Immature natural killer cell (primary cell): ENCODE measurements at places on chromosomes 12 and 14.
A peak's percentile ranks its signal among the peaks of the same experiment; 100 is the strongest.

DNA sequence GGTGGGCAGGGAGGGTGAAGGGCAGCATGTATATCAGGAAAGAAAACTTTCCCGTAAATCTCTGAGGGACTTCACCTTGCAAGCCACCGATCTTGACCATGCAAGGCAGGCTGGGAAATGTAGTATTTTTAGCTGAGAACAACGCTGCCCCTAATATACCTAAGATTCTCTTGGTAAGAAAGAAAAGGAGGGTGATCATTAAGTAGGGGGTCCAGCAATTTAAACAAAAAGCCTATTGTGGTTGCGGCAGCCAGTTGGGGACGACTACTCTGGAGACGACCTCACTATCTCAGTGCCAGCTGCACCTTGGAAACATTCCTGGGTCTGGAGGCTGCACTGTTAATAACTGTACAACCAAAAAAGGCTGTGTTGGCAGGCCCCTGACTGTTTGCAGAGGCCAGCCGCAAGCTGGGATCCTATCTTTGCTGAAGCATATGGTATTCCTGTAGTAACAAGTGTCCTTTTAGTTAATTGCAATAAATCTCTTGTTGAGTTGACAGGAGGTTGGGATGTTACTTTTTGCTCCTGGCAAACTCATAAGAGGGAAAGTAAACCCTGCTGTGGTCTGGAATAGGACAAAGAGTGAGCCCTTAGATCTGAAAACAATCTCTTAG, 6.4 kb downstream of the APOLD1 start:
- DNase-seq, result no peak

DNA sequence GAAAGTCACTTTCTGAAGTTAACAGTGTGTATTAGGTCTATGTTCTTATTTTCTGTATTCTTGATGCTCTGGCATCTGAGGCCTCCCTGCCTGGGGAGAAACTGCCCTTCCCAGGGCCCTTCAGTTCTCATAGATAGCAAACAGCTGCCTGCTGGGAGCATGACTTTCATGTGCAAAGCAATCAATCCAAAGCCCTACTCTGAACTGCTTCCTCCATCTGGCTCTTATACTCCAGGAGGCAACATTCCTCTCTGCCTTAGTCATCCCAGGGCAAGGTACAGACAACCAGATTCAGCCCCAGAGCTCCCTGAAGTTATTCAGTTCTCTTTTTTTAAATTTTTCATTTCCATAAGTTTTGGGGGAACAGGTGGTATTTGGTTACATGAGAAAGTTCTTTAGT, 41.7 kb upstream of the RIN3 start:
- DNase-seq, result no peak

DNA sequence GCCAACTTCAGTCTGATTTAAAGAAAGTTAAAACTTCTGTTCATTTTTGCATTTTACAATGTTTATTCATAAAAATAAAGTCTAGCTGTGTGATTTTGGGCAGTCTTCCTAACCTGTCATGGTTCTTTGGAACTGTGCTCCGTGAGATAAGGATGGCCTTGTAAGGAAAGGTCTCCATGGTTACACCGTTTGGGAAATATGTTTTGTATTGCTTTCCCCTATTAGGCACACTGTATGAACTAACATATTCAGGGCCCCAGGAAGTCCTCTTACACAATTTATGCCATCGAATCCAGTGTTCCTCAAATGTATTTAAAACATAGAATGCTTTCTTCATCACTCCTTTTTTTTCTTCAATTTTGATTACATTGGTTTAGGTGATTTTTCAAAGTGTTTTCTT, 54.5 kb downstream of the APAF1 start:
- DNase-seq, result no peak

DNA sequence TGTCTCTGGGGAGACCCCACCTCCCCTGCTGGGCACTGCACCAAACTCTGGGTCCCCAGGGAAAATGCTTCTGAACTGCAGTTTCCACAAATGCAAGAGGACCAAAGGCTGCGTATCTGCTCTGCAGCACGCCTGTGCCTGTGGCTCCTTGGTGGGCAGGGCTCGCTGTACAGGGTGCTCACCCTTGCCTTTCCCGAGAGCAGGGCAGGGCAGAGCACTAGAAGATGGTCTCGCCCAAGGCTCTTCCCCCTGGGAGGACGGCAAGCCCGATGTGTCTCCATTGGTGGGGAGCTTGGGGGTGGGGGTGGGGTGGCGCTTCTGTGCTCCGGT, 175.3 kb upstream of the RTL1 start:
- no peak for DNase-seq

DNA sequence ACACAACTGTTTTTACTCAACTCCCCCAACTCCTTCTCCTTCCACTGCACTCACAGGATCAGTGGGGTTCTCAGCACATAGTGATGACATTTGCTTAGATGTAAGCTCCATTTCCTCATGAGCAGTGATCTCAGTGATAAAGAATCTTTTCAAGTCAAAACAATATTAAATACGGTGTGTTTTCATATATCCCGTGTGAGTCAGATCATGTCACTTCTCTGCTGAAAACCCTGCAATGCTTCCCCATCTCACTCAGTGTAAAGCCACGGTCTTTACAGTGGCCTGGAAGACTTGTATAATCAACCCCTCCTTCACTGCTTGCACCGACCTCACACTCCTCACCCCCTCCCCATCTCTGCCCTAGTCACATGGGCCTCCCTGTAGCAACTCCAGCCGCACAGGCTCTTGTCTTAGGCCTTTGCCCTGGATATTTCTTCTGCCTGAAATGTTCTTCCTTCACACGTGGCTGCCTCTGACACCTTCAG, 149.7 kb upstream of the ARHGAP5 start:
- no peak for DNase-seq

GRCh38 chr12:34394211-34395055, 372.1 kb downstream of the ALG10 start:
- no peak for DNase-seq

GRCh38 chr14:68336165-68336564, 456.7 kb downstream of the ZFP36L1 start:
- DNase-seq, result no peak

GRCh38 chr12:22527999-22528398, 16.3 kb downstream of the C2CD5 start:
- DNase-seq, result no peak

- no peak for DNase-seq
These were observed 37.3 kb upstream of the DIP2B start for GRCh38 chr12:50467439-50467838.

DNA sequence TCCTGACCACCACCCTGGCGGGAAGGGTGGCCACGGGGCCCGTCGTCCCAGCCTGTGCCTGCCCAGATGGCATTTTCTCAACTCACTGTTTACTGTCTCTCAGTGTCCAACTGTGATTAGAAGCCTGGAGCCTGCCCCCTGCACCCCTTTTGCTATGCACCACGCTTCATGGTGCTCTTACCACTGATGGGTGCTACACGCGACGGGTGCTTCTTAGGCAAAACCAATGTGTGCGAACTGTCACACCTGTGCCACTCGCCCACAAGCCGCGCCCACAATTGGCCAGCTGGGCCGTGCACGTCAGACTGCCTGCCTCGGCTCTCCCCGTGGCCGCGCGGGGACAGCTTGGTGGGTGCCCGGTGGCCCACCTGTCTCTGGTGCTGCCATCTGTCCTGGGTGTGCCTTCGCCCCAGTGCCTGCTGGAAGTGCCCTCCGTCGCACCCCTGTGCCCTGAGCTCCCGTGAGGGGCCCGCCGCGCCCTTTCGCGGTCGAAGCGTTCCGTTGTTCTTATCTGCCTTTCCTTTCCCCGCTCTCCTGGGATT, 15.1 kb upstream of the AMN start:
- DNase-seq, result no peak

- DNase-seq, result no peak
These were observed 445.2 kb upstream of the ATP2B1 start for GRCh38 chr12:90153827-90154226.

DNA sequence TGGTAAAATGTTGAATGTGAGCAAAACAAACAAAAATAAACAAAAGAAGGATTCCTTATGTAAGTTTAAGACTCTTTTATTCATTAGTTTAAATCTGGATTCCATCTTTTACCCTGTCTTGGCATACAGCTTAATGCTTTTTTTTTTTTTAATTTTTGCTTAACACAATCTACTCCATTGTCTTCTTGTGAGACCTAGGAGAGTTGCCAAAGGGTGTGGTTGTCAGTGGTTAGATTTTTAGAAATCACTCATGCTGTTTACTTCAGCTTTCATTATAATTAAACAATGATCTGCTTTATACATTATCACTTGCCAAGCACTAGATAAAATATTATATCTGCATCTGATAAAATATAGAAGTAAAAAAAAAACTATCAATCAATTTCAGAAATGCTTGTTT, 77.7 kb upstream of the KITLG start:
- no peak for DNase-seq

GRCh38 chr12:109115404-109115757, 1.0 kb upstream of the ACACB start:
- no peak for DNase-seq

- no peak for DNase-seq
These were observed 14.7 kb upstream of the KRT86 start for GRCh38 chr12:52259657-52260243.

DNA sequence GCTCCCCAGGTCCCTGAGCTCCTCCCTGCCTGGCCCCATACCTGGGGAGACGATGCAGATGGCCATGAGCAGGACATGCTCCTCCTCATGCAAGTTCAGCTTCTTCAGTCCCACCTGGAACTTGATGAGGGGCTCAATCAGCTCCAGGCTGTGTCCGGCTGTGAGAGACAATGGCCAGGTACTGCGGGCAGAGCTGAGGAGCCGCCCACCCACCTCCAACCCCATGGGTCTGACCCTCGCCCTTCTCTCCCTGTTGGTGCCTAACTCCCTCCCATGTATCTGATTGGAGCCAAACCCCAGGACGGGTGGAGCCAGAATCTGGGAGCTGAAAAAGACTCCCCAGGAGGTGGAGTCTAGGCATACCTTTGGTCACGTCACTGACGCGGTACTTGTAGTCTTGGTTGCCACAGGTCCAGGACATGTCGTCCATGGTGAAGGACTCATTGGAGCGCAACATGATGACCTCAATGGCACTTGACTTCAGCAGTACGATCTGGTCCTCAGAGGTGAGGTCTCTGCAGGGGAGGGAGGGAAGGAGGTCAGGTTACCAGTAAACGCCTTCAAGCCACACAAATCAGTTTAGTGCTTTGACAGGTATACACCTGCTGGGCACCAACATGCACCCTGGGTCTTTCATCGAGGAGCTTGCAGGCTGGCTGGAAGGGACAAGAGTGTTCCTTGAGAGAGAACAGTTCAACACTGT, 26.7 kb upstream of the HDAC7 start:
- DNase-seq, result no peak

DNA sequence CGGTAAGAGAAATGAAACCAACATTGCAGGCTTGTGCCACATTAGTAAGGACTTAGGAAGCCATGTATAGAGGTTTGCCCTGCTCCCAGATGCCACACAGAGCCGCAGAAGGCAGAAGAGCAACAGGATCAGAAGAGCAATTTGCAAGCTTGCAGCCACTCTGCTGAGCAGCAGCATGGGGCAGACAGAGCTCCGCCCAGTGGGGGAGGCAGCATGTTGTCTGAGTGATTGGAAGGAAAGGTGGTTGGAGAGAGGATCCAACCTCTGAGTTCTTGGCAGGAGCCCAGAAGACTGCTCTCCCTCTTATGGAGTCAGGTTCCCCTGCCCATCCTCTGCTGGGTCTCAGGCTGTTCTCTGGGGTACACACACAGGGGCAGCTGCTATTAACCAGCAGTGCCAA, 2.3 kb upstream of the KRT6A start:
- no peak for DNase-seq

DNA sequence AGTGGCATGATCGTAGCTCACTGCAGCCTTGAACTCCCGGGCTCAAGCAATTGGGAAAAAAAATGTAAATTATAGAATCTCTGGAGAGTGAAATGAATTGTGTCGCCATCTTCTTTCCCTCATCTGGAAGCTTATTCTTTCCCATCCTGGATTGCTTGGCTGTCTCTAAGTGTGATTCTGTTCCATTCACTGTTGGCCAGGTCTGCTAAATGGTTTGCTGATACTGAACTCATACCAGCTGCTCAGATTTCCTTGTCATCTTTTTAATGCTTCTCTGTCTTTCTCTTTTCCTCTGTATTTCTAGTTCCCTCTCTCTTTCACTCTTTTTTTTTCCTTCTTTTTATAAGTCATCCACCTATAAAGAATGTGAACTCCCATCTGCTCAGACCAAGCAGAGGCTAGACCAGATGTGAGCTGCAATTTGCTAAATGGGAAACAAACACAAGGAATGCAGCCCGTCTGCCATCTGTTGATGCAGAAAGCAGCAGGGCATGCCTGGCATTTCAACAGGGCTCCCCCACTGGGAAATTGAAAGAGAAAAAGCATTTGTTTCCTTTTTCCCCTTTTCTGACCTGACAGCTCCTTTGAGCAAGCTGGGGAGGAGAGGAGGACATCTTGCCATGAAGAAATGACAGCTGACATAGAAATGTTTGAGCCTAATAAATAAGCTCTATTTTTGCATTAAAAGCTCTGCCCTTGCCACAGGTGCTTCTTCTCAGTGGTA, 1823.6 kb upstream of the FLRT2 start:
- DNase-seq, result no peak

- DNase-seq, result no peak
These were observed 71.4 kb upstream of the GNPNAT1 start for GRCh38 chr14:52862632-52863333.

- peak; percentile 49 for DNase-seq
These were observed 133.0 kb upstream of the PZP start for GRCh38 chr12:9341260-9341585.

DNA sequence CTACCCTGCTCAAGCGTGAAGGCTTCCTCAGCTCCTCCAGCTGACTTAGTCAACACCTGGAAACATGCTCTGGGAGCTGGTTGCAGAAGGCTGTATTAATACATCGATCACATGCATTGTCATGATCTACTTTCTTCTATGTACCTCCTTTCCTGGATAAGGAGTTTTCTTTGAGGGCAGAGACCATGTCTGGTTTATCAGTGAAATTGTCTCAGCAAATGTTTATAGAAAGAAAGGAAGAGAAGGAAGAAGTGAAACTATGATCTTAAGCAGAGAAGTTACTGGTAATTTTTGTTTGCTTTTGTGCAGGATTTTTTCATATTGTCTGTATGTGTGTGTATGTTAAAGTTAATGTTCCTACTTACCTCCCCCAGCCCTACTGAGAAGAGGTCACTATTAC, 4.5 kb downstream of the DYRK4 start:
- DNase-seq, result no peak

DNA sequence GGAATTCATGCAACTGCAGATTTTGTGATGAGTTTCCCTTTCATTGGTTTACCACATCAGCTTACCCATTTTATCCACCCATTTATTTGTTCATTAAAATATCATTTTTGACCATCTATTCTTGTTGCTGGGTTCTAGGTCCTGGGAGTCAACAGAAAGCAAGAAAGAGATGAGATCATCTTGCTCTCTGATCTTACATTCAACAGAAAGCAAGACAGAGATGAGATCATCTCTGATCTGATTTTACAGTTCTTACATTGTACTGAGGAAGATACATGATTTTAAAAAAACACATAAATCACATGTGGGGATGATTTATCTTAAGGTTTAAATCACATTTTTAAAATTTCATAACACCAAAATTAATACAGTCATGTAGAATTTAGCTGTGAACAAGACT, 2.3 kb downstream of the TAS2R46 start:
- DNase-seq, result no peak

GRCh38 chr12:7916936-7917335, 19.1 kb downstream of the SLC2A3 start:
- DNase-seq, result no peak
